ENCODE measurements at places on chromosomes 3 and 15.

DNA sequence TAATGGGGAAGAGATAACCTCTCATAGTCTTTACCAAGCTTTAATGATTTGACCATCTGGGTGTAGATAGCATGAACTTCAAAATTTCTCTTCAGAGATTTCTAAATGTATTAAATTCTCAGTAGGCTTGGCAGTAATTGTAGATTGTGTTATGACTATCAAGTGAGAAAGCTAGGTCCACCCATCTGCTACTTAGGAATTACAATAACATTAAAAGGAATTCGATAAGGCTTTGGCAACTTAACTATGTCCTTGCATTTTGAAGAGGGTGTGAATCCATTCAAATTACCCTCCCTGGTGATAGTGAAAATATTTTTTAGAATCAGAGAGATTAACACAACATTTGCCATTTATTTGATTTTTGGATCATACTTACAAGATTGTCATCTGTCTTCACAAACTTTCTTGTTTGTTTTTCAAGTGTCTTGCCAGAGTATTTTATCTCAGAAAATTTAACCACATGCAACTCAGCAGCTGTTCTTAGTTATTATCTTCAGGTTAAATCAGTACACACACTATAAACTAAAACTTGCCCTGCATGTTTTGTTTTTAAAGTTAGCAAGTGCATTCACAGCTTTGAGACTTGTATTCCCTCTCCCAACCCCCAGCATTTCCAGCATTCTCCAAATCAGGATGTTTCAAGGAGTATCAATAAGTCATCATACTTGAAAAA, 69.6 kb upstream of the COL8A1 start:
- no peak for DNase-seq

DNA sequence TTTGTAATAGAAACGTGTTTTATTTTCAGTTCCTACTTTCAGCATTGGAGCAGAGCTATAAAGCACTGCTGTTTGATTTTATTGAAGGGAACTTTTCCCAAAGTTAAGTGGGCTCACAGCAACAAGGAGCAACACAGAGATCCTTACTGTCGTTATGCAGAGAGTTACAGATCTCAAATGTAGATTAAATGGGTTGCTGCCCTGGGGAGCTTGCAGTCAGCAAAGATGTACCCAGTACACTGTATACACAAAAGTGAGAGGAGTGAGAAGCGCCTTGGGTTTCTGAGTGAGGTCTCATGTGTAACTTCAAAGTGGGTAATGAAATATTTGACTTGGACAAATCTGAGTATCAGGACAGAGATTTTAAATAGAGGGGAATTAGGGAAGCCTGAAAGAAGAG, 47.7 kb downstream of the MED12L start:
- DNase-seq = no peak

DNA sequence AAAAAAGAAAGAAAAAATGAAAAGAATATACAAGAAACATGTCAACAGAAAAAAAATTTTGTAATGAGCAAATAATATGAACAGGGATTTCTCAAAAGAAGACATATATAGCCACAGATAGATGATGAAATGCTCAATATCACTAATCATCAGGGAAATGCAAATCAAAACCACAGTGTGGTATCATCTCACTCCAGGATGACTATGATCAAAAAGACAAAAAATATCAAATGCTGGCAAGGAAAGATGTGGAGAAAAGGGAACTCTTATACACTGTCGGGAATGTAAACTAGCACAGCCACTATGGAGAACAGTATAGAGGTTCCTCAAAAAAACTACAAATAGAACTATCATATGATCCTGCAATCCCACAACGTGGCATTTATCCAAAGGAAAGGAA, 94.1 kb downstream of the C3orf70 start:
- DNase-seq = no peak

- peak; percentile 42 for DNase-seq
These were observed 123.5 kb downstream of the RPLP1 start for GRCh38 chr15:69576035-69576526.

- no peak for DNase-seq
These were observed 28.9 kb downstream of the IGSF10 start for GRCh38 chr3:151431940-151432339.

DNA sequence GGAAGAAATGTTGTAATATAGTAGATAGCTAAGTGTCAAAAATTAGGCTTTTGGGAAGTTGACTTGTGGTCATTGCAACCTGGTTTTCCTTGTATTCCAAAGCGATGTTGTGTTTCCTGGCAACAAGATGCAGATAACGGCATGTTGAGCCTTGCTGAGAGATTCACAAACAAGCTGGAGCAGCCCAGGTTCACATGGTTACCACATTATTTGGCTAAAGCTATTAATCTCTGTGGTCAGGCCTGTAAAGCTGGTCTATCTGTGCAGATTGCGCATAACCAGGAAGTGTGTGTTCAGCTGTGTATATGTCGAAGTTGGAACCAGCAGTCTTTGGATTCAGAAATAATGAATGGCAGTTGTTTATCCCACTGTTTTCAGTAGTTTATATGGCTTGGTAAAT, 6.6 kb downstream of the TIPARP start:
- no peak for DNase-seq

All from stimulated activated CD8-positive, alpha-beta memory T cell treated with anti-CD3 and anti-CD28 coated beads, Interleukin-7, amount 100 ng/mL, for 48 hours (primary cell).